Fibroblast of skin of left biceps (primary cell): ENCODE measurements at places on chromosomes 12 and 14.

DNA sequence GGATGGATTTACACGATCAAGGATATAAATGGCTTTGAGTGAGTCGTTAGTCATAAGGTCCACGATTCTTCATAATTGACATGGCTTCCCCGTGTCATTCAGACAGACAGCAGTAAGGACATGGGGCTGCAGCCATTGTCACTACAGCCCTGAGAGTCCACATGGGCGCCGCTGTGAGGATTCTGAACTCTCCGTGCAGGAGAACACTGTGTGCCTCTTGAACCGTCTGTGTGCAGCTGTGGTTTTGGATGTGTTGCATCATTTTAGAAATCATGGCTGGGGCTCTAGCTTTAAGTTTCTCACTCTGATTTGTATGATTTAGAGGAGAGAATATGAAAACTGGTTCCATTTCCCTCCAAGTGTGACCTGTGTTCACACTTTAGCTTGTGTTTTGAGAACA is 47.2 kb downstream of the NPAS3 start:
- DNase-seq, result no peak

DNA sequence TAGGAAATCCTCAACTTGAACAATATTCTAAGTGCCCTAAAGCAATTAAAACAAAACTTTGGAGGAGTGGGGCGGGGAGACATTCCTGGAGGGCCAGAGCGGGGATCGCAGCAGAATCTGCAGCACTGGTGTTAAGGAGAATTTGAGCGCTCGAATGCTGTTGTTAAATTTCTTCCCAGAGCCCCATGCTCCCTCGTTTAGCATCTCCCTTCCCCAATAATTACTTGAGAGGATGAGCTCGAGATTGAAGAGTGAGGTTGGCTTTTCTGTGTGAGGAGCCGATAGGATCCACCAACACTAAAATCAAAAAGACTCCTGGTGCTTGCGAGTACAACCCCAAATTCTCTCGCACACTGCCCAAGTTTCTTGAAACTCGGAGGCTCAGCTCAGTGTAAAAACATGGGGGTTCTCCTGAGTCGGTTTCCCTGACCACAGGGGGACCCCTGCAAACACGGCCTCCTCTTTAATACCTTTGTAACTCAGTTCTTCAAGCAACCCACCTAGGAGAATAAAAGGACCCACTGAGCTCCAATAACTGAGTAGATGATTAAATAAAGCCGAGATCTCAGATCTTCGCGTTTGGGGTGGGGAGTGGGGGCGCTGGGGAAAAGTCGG is 10.2 kb upstream of the FOXG1 start:
- no peak for DNase-seq

DNA sequence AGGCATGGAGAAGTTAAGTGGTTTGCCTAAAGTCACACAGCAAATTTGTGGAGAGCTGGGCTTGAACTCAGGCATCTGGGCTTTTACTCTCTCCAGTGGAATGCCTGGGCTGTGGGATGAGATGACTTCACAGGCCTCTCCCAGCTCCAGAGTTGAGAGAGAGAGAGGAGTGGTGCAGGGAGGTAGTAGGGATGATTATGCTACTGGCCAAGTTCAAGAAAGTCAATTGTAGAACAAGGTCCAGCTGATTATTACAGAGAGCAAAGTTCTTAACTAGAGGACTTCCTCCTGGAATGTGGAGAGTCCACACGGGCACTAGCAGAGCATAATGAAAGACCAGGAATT is 769 bp upstream of the EMP1 start:
- no peak for DNase-seq

GRCh38 chr14:22449600-22449905 is 139.5 kb downstream of the DAD1 start:
- no peak for DNase-seq
